Hepatocyte (in vitro differentiated cells): ENCODE measurements at places on chromosomes 2 and 18. TPM values are rescaled to one million over a fixed set of nuclear protein-coding genes. Genes with fewer than 3 reads are reported as not detected.

The DTNA gene
- total RNA-seq, result 34.0 and 42.8 TPM in 2 replicates

The KCNG2 gene
- not detected in 2 replicates for total RNA-seq

The PLEKHH2 gene
- 3.6 and 5.1 TPM in 2 replicates for total RNA-seq

The CACNB4 gene
- total RNA-seq, result 4.0 and 4.1 TPM in 2 replicates

The ARHGEF4 gene
- 15.8 and 17.8 TPM in 2 replicates for total RNA-seq

The DCDC2C gene
- total RNA-seq, result not detected in 2 replicates

The COLEC11 gene
- total RNA-seq, result 22.6 TPM in 2 replicates

The CYRIA gene
- 1.5 and 1.8 TPM in 2 replicates for total RNA-seq

The ABCG8 gene
- 4.5 and 4.7 TPM in 2 replicates for total RNA-seq

The DYNAP gene
- total RNA-seq, result not detected in 2 replicates

The PRSS56 gene
- total RNA-seq, result not detected in 2 replicates

The HOXD1 gene
- total RNA-seq, result not detected in 2 replicates

The TEKT4 gene
- total RNA-seq, result not detected in 2 replicates

The ANKRD30B gene
- total RNA-seq, result not detected in 2 replicates

The IL36G gene
- 0.20 TPM in 1 of 2 replicates, not detected in the other for total RNA-seq

The ASXL3 gene
- 6.9 and 8.7 TPM in 2 replicates for total RNA-seq

The PSTPIP2 gene
- total RNA-seq, result 21.2 and 24.5 TPM in 2 replicates

The SPOPL gene
- 28.0 and 37.0 TPM in 2 replicates for total RNA-seq

The BOK gene
- 24.2 and 25.4 TPM in 2 replicates for total RNA-seq

The GBX2 gene
- total RNA-seq, result not detected in 2 replicates

The CCDC150 gene
- total RNA-seq, result 5.5 and 6.2 TPM in 2 replicates

The TOGARAM2 gene
- total RNA-seq, result 0.47 and 0.92 TPM in 2 replicates

The CROCC2 gene
- total RNA-seq, result 0.10 and 0.20 TPM in 2 replicates

The ACTG2 gene
- 20.3 and 25.6 TPM in 2 replicates for total RNA-seq
